ENCODE measurements at places on chromosomes 12 and 14.

DNA sequence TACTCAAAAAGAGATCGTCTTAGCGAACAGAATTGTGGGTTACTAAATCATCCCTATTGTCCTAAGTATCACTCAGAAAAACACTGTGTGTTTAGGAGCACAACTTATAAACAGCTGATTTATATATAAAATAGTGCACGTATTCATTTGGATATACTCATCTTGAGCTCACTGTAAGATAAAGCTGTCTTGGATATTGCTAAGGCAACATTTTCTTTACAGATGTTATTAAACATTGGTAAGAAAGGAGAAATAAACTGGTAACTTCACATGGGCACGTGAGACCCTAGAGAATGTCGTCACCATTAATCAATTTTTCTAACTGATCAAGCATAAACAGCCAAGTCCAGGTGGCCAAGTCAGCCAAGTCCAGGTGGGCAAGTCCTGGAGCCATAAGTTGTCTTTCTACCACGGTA is 1.7 kb downstream of the PAWR start:
- DNase-seq = no peak

DNA sequence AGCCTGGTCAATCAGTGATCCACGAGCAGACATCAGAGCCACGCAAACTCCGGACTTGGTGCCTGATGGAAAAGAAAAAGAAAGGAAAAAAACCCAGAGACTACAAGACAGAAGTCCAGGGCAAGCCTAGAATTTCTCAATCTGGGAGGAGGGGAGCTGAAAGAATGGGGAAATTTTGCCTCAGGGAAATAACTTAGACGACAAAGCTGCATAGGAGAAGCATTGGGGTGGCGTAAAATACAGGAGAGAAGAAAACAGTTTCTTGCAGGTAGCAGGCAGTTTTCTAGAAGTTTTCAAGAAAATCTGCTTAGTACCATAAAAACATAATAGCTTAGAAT is 2.6 kb upstream of the SLC11A2 start:
- DNase-seq = no peak

DNA sequence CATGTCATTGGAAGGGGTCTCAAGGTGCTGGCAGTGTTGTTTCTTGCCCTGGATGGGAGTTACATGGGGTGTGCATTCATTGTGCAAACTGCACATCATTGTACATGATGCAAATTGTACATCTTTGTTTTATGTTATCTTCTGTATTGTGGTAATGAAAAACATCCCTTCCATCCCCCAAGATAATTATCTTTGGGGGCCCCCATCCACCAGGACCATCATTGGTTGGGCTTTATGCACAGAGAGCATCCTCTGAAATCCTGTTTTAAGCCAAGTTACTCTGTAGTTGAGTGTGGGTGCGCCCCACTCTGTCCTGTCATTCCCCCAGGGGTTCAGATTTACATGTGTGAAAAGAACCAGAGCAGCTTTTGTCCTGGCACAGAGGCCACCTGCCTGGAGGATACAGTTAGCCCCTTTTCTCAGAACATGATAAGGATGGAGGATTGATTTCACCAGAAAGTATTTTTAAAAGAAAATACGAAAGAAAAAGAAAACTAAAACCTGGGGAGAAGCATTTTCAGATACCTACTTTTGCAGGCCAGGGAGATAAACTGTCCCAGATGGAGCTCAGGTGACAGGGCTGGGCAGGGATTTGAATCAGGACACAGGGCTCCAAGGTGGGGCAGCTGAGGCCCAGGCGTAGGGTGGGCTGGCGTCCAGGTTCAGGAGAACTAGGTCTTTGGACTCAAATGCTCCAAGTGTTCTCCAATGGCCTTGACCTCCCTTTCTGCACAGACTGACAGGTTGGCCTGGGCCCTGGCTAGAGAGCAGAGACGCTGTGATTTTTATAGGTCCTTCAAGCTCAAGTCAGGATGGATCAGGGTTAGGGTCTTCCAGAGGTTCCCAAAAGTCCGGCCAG is 17.2 kb downstream of the WSCD2 start:
- no peak for DNase-seq

DNA sequence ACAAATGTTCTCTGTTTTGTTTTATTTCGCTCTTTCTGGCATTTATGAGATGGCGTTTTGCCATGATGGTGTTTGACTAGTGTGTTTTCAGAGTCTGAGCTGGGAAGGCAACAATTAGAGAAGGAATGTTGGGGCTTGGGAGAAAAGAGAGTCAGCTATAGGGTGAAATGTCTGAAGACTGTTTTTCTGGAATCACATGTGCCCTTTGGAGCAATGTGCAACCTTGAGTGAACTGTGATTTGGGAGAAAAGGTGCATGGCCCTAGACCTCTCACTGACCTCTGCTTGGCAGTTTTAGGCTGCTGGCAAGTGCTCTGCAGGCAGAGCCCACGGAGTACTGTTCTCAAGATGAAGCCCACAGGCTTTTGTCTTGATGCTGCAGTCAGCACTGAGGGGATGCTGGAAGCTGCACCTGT is 379.9 kb upstream of the PDE3A start:
- DNase-seq = no peak

DNA sequence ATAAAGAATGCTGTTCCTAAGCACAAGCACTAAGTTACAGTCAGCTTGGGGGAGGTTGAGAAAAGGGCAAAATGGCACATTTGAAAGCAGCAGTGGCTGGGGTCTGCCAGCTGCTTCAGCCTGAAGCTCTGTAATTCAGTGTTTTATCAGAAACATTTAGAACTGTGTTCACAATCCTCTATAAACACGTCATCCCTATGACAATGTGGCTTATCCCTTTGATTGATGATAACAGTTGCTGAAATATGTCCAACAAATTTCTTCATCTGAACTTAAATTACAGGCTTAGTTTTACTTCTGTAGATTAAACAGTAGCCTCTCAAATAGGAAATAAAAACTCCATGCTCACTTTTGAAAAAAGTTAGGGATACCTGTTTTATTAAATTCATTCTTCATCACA is 108.8 kb downstream of the VEZT start:
- no peak for DNase-seq

DNA sequence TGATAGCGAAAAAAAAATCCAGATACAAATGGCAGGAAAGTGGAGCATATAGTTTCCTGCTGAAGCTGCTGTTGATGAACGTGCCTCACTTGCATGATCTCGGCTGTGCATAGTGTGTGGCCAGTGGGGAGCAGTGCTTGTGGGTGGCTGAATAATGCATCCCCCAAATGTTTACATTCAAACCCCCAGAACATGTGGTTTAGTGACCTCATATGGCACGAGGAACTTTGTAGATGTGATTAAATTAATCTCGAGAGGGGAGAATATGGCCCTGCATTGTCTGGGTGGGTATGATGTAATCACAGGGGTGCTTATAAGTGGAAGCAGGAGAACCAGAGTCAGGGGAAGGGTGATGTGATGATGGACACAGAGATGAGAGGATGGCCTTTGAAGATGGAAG is 425.0 kb downstream of the TMEM121 start:
- no peak for DNase-seq

- no peak for DNase-seq
These were observed 11.9 kb downstream of the RNF10 start for GRCh38 chr12:120546050-120546386.

GRCh38 chr12:65022960-65023359 is 98.1 kb downstream of the WIF1 start:
- no peak for DNase-seq

- no peak for DNase-seq
These were observed 2.8 kb downstream of the PTPN21 start for GRCh38 chr14:88551980-88552431.

- DNase-seq = no peak
These were observed 579.0 kb upstream of the STXBP6 start for GRCh38 chr14:25628978-25629377.

GRCh38 chr12:116492703-116493324 is 66.4 kb upstream of the MAP1LC3B2 start:
- DNase-seq = no peak

GRCh38 chr14:56944397-56944796 is 134.1 kb upstream of the OTX2 start:
- no peak for DNase-seq

- DNase-seq = no peak
These were observed 3.2 kb downstream of the CFL2 start for GRCh38 chr14:34711169-34711568.

GRCh38 chr12:9702255-9702654 is 30.6 kb downstream of the CLECL1 start:
- no peak for DNase-seq

DNA sequence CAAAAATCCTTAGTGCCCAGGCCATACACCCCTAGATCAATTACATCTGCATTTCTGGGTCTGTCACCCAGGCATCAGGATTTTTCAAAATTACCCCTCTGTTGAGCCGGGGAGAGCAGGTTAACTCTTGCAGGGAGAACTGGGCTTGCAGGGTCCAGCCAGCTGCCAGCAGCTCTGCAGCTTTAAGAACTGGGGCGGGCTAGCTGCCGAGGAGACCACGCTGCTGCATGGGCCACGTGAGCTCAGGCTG is at the start of gene DGLUCY:
Gene DGLUCY (plus strand): TSS at position 245 of the 250 bp plus-strand sequence. CDS start 46,222 bp downstream, outside the sequence.
- DNase-seq = no peak

DNA sequence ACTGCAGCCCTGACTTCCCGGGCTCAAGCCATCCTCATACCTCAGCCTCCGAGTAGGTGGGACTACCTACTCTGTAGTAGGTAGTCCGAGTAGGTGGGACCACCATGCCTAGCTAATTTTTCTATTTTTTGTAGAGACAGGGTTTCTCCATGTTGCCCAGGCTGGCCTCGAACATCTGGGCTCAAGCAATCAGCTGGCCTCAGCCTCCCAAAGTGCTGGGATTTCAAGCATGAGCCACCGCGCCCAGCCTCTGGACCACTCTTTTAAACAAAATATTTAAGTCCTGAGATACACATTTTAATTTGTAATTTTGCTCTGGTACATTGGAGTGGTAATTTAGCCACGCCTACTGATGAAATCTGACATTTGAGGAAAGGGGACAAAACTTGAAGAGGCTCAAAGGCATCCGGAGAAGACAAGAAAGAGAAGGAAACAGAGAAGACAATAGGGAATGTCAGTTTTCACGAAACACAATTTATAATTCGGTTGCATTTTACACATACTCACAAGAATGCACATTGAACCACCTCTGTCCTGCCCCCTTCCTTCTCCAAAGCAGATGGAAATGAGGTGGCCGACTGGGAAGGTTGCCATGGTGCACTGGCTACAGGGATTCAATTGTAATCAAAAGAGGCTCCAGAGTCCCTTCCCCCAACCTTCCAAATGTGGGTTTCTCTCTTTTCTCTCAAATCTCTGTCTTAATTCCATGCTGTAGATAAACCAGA is 9.7 kb upstream of the TUBA1A start:
- DNase-seq = no peak

GRCh38 chr14:102500713-102501112 is 8.9 kb downstream of the ANKRD9 start:
- no peak for DNase-seq

DNA sequence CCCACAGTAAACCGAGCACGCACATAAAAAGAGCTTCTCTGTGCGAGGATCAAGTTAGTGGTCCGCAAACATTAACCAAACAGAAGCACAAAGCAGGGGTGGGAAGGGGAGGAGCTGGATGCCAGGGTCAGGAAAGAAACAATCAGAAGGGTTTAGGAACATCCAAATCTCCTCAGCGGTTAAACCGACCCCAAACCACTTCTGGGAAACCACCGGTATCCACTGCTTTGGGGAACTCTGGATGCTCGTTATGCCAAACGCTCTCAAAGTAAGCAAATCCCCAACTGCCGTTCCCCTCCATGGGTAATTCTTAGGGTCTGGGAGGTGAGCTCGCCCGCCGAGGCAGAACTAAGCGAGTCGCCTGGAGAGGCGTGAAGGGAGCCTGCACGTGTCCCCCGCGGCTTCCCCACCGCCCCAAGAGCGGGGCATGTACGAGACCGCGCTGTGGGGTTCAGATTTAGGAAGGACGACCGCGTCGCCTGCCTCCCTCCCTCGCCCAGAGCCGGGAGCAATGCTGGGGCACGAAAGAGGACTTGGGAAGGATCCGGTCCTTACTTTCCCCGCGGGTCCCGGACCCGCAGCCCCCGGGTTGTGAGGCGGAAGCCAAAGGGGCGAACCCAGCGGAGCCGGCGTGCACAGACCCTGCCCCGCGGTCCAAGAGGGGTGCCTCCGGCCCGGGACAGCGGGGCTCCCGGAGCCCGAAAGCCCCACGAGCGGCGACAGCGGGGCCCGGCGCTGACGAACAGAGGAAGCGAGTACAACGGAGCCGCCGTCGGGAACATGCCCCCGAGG is 711 bp downstream of the SBNO1 start:
- DNase-seq = peak; percentile 63

- DNase-seq = no peak
These were observed 56.1 kb downstream of the RERG start for GRCh38 chr12:15165012-15165659.

- DNase-seq = no peak
These were observed 8.9 kb downstream of the FUT8 start for GRCh38 chr14:65421201-65421981.

DNA sequence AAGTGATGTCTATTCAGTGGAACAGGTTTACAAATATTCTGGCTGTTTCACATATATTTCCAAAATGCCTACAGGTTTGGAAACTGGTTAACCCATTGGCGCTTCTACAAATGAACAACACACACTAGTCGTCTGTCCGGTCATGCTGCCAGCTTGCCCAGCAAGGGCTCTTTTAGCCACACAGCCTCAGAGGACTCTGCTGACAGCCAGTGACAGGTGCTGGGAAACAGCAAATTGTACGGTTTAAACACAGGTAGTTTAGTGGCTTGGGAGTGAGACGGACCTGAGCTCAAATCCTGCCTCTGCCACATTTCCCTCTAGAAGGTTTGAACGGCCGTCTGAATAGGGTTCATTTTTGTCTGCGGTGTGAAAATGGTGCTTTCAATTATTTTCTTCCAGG is 53.8 kb downstream of the MOK start:
- no peak for DNase-seq

DNA sequence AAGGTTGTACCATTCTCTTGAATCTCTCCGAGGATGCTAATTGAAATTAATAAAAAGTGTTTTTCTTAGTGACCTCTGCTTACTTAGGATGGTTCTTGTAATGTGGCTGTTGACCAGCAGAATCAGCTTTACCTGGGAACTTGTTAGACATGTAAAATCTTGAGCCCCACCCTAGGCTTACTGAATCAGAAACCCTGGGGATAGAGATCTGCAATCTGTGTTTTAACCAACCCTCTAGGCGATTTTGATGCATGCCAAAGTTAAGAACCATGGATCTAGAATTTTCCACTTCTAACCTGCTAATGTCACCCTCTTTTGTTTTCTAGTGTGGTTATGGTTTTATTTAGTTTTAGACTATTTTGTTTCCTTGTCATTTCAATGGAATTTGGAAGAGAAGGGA is 6.5 kb downstream of the NUBPL start:
- DNase-seq = no peak

GRCh38 chr12:12378616-12379015 is 21.7 kb downstream of the BORCS5 start:
- no peak for DNase-seq

DNA sequence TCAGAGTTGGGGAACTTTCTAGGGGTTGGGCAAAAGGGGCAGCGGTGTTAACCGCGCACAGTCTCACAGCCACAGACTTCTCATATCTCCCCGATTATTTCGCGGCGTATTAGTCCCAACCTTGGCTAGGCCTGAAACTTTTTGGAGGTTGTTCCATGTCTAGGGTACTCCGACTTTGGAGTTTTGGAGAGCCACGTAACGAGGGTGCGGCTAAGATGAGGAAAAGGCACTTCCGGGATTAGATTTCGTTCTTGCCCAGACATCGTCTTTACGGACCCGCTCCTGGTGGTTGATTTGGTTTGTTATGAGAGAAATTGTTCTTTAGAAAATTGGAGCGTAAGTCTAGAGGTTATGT is 513 bp downstream of the CCNK start:
- DNase-seq = no peak

- no peak for DNase-seq
These were observed 164.9 kb downstream of the NAV3 start for GRCh38 chr12:77995436-77996167.
